ENCODE measurements at places on chromosomes 1 and 21.
A peak's percentile ranks its signal among the peaks of the same experiment; 100 is the strongest.

- DNase-seq, result no peak
Measured at GRCh38 chr1:54971317-54971791, 9.1 kb upstream of the TMEM61 start.

DNA sequence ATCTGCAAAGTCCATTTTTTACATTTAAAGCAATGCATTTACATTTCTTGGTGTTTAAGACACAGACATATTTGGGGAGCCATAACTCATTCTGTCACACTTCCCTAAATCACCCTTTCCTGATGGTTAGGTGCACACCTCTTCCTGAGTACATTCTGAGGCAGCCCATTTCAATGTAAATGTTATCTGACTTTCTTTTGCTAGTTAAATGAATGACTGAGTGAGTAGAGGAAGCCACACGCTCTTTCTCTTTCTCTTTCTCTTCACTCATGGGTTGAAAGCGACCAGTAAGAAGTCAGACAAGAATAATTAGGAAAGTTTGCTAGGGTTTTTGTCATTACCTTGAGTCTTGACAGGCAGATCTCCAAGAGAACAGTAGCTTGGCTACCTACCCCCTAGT, 143.1 kb downstream of the S1PR1 start:
- no peak for DNase-seq

DNA sequence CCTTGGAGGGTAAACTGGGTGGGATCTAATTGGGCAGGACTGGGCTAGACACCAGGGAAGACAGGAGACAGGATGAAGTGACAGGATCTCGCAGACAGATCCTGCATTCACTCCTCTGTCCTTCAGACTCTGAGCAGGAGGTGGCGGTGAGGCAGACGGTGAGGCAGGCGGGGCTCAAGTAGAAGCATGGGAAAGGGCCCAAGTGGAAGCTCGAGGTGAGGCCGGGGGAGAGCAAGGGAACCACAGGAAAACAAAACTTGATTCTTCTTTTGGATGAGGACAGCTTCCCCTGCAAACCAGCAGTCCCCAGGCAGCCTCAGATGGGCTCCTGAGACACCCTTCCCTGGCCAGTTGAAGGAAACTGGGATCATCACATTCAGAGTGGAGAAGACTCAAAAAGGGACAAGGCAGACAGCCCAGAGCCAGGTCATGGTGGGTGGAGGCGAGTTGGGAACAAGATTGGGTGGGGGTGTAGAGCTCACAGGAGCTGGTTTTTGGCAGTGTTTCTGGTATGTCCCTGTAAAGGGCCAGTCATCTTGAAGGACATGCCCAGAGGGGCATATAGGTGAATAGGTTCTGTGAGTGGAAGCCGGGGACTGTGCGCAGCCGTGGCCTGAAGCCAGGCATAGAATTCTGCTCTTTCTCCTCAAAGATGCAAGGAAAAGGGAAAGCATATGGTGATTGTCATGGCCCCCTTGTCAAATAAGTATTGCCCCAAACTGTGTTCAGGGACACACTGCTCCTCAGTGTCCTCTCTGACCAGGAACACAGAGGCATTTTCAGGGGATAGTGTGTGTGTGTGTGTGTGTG, 18.0 kb downstream of the INKA2 start:
- no peak for DNase-seq

DNA sequence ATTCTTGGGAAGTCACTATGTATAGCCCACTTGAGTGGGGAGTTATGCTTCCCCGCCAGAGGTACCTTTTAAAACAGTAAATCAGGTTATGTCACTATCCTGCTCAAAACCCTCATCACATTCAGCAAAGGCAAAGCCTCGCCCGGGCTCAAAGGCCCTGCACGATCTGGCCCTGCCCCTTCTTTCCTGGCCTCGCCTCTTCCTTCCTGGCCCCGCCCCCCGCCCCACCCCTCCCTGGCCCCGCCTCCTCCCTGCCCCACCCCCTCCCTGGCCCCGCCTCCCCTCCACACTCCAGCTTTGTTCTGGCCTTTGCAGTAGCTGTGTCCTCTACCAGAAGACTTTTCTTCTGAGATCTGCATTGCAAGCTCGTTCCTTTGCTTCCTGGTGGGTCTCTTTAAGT, 6.6 kb downstream of the LDLRAD2 start:
- DNase-seq, result no peak

GRCh38 chr21:15309721-15310120, 244.9 kb upstream of the NRIP1 start:
- peak; percentile 75 for DNase-seq

DNA sequence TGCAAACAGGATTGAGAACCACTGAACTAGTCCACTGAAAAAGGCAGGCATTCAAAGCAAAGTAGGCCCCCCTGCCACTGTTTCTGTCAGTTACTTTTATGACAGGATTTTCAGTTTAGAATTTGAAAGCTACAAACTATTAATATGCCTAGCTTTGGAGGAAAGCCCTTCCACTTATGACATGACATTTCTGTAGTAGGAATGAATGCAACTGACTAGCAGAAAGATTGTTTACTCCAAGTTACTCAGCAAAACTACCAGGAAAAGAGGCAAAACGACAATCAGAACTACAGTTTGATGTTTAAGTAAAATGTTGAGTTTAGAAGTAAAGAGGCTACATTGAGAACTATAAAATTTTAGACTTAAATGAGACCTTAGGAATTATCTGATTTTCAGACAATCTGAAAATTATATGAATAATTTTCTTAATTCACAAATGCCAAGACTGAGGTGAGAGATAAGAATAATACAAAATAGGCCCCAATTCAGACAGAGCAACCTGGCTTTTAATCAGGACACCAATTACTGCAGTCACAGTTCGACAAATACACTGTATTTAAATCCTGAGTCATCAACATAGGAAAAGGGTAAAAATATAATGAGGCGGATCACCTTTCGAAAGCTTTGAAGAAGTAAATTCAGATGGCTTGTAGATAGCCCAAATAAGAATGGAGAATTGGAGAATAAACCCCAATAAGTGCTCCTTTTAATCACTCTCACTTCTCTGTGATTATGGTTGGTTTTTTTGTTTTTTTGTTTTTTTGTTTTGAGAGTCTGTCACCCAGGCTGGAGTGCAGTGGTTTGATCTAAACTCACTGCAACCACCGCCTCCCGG, 2.2 kb downstream of the PRKAB2 start:
- no peak for DNase-seq

GRCh38 chr1:56287721-56288120, 291.6 kb downstream of the PLPP3 start:
- no peak for DNase-seq
